Karpas-422 (cell line): ENCODE measurements at places on chromosomes 3 and 15.

GRCh38 chr3:14214764-14215163 is 36.1 kb downstream of the LSM3 start:
- no peak for DNase-seq

DNA sequence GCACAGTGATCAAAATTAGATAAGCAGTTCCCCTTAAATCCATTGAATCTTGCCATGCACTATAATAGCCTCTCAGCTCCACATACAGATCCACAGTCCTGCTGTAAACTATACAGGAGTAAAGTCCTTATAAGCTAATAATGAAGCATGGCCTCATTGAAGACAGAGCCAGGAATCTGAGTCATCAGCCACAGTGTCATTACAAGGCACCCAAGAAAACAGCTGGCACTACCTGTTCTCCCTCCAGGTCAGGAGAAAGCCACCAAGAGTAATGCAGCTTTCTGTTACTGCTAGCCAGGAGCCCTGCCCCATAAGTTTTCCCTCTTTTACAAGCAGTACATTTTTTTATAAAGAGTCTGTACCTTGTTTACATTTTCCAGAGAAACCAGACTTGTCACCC is 27.3 kb downstream of the WDR49 start:
- no peak for DNase-seq

GRCh38 chr3:5784690-5785089 is 597.2 kb downstream of the EDEM1 start:
- DNase-seq = no peak

GRCh38 chr3:161423911-161424522 is 52.7 kb upstream of the SPTSSB start:
- peak; percentile 71 for DNase-seq

DNA sequence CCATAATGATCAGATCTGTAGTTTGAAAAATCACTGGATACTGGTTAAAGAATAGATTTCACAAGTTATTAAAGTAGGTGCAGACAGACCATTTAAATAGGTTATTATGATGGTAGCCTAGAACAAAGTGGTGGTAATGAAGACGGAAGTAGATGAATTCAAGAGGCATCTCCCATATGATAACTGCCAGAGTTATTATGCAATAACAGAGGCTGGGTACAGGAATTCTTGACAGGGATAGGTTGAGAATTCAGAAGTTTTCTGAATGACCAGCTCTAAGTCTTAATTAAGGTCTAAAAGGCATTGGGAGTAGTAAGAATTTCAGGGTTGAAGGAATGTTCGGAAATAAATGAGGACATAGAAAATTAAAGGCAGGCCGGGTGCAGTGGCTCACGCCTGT is 108.9 kb downstream of the PEAK1 start:
- DNase-seq = no peak

GRCh38 chr3:53219895-53220483 is 35.8 kb downstream of the TKT start:
- peak; percentile 94 for DNase-seq

GRCh38 chr15:67164401-67164791 is 90.1 kb downstream of the AAGAB start:
- DNase-seq = no peak

DNA sequence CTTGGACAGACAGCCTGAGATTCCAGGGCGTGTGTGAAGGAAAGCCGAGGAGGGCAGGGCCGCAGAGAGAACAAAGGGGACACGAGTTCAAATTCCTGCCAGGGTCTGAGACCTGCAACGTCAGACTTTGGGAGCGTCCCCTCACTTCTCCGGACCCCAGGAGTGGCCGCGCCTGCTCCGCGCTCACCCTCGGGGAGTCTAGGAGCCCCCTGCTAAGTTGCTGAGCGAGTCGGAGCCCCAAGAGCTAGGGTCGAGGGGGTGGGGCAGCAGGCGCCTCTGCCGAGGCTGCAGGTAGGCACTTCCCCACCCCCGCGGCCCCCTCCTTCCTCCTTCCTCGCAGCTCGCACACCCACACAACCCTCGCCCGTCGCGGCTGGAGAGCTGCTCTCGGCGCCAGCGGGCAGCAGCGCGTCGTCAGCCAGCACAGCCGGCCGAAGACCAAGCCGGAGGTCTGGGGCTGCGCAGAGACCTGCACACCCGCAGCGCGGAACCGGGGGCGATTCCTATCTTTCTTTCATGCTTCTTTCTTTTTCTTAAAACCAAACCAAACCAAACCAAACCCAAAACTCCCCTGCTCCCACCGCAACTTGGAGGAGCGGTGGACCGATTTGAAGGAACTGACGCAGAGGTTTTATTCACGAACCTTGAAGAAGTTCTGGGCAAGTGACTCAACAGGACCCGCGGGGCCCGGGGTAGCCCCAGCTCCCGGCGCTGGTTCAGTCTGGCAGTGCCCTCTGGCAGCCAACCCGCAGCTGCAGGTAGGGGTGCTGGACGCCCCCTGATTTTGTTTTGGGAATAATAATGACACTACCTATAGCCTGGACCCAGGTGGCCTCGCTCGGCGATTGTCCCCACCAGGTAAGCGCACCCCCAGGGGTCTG is at the start of gene ANKRD34C:
TSS of gene ANKRD34C (plus strand) at position 352 of the 881 bp plus-strand sequence. CDS start 10,563 bp downstream, outside the sequence.
- no peak for DNase-seq

- no peak for DNase-seq
Observed at GRCh38 chr3:115681736-115682135, 58.4 kb downstream of the GAP43 start.

DNA sequence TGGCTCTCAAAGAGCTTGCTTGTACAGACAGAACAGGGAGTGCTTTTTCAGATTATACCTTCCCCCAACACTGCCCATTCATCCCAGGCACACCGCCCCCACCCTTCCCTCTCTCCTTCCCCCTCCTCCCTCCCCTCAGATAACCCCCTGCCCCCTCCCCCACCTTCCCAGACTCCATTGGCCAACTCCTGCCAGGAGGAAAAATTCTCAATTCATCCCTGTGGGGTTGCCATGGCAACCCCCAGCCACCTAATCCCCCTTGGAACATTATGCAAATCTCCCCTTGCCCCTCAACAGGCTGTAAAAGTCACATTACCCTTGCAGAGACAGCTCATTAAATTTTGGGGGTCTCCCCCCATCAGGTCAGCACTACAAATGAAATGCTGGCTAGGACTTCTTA is 14.3 kb downstream of the TLE3 start:
- no peak for DNase-seq

DNA sequence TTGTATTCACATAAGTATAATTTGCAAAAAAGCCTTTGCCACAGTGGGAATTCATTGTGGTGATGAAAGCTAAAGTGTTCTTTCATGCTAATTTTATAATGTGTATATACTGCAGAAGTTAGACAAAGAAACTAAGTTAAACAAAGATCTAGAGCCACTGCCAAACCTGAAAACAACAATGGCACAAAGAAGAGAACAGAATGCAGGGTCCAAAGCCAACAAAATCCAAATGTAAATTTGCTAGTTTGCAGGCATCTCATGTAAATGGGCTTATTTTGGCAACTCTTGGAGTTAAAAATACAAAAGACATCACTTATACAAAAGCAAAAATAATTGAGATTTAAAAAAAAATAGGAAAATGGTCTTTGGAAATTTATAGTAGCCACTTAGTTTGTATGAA is 123.0 kb downstream of the TCF12 start:
- DNase-seq = no peak

DNA sequence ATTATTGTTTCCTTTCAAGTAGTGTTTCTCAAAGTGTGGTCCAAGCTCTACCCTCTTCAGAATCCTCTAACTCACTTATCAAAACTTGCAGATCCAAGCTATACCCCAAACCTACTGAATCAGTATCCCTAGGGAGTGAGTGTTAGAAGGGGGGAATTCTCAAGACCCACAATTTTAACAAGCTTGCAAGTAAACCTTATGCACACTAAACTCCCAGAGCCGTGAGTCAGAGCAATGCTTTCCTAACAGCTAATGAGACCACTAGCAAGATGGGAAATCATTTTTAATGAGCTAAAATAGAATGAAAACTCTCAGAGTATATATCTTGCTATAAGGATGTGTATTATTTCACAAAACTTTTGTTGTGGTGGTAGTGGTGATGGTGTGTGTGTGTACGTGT is 41.1 kb upstream of the SRGAP3 start:
- no peak for DNase-seq

DNA sequence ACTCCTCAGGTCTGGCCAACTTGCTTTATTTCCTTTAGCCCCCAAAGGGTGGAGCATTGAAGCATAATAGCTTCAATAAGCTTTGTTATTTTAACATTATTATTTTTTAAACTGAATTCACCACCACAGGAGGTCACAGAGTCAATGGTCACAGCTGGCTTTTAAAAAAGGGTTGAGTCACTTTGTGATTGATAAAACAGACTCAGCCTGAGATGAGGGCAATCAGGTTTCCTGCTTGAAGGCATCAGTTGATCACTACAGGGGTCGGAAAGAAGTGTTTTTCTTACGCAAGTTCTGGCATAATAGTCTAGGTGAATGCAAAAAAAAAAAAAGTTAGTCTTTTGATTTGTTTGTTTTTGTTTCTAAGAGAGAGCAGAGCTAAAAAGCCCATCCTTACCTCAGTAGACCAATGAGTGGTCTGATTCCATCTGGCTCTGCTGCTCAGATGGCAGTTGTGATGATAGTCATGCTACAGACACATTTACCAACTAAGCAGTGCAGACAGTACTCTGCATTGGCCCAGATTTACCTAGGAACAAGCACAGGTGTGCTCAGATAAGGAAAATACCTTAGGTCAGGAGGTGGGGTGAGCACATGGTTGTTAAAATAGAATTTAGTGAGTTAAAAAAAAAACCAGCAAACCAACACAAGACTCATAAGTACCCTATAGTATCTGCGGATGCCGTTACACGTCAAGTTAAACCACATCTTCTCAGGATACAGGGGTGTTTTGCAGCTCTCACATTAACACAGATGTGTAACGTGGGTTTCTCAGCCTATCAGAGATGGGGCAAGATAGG is 22.6 kb downstream of the ZNF80 start:
- DNase-seq = peak; percentile 83

- DNase-seq = no peak
Observed at GRCh38 chr15:59825901-59826300, 136.8 kb upstream of the BNIP2 start.

DNA sequence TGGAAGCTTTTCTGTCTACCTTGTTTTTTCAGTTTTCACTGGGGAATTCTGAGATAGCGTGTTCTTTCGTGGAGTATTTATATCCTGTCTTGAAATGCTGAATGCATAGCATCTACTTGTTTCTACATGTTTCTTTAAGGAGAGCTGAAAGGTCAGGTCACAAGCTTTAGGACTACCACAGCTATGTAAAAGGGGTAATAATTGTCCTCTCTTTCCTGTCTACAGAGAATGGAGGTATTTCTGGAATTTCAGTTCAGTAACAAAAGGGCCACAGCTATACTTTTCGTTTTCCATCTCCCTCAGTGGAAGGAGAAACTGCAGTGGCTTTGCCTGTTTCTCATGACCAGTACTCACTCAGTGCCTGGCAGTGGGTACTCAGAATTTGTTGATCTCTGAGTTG is 4.7 kb downstream of the INAFM2 start:
- no peak for DNase-seq

- no peak for DNase-seq
Observed at GRCh38 chr3:157543501-157544035, 40.4 kb upstream of the VEPH1 start.

GRCh38 chr3:114299421-114299820 is 5.6 kb downstream of the TIGIT start:
- DNase-seq = peak; percentile 86

GRCh38 chr3:177657243-177657642 is 460.0 kb upstream of the TBL1XR1 start:
- DNase-seq = no peak

DNA sequence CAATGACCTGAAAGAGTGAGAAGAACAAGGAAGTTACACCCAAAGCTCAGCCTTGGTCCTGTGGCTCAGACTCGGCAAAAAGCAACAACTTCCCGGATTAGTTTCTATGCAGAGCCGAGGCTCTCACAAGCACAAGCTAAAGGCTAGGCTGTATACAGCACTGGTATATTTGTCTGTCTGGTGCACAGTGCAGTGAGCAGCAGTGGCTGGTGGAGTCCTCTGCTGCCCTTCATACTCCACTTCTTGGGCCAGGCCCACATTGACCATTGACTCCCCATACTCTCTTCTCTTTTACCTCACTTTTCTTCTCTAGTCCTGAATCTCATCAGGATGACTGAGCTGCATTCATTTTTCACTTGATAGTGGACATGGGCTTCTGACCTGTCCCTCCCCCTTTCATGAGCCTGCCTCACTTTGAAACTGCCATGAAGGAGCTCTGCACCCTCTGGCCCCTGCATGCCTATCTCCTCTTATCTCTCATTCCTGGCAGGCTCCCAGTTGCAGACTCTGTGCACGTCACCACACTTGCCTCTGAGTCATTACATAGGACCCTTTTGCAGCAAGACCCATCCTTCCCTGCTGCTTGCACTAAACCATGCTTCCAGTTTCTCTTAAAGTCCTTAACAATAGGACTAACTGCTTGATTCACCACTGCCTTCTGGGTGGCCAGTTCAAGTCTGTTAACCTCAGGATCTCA is 379.3 kb downstream of the NTRK3 start:
- DNase-seq = no peak

GRCh38 chr15:45572617-45573016 is 14.6 kb upstream of the BLOC1S6 start:
- DNase-seq = no peak

DNA sequence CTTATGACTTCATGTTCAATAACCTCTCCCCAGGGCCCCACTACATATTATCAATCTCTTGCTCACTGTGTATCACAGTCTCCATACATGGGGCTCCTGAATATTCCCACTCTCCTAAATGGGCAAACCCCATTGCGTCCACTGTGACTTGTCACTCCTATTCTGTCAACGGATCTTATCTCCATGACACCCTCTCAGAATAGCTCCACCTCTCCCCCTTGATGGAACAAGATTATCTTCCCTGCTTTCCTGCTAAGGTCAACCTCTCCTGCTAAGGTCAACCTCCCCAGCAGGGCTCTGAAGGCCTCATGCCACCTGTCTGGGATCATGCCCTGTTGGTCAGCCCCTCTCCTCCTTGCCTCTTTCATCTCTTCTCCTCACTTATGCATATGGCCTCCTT is 1.8 kb downstream of the CLDN18 start:
- no peak for DNase-seq

DNA sequence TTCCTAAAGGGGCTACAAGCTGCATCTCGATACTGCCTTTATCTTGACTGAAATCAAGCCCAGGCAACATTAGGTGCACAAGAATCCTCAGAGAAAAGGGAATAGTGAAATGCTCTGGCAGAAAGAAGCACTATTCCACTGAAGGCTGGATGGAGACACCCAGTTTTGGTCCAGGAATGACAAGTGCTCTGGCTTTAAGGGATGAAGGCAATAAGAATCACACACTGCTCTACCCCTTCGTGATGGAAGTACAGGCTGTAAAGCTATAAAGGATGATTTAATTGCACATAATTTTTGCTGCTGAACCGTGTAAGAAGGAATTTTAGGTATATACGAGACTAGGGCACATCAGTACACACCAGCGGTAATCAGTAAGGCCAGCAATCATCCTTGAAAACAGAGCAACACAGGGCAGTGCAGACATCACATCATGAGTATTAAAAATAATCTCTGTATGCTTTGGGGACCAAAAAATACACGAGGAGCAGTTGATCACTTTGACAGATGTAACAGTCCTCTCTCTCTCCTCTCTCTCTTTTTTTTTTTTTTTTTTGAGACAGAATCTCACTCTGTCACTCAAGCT is 414.6 kb upstream of the TBL1XR1 start:
- DNase-seq = no peak

GRCh38 chr3:149333176-149333859 is at the start of gene TM4SF18:
TM4SF18 (minus strand) TSS chr3:149333636; CDS start chr3:149333382, 254 bp downstream.
- no peak for DNase-seq
